ENCODE measurements at places on chromosomes 5 and 9.
A peak's percentile ranks its signal among the peaks of the same experiment; 100 is the strongest.

GRCh38 chr9:123217128-123217654, 51.2 kb downstream of the STRBP start:
- DNase-seq = no peak

- DNase-seq = no peak
These were observed 104.4 kb downstream of the DENND1A start for GRCh38 chr9:123825342-123826060.

DNA sequence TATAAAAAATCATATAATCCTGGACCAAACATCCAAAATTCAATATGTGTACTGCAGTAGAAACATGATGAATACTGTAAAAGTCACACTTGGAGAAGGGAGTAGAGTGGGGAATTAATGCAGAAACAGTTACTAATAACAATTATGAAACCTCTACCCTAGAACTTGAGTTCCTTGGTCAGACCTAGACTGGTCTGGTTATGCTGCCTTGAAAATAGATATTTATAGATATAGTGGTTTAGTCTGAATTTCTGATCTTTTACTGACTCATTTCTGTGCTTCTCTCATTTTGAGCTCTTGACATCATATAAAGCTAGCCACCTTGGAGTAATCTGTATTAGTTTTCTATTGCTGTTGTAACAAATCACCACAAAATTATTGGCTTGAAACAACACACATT, 808.7 kb upstream of the CDH10 start:
- no peak for DNase-seq

GRCh38 chr9:37905776-37906175, 1.8 kb upstream of the SLC25A51 start:
- no peak for DNase-seq

DNA sequence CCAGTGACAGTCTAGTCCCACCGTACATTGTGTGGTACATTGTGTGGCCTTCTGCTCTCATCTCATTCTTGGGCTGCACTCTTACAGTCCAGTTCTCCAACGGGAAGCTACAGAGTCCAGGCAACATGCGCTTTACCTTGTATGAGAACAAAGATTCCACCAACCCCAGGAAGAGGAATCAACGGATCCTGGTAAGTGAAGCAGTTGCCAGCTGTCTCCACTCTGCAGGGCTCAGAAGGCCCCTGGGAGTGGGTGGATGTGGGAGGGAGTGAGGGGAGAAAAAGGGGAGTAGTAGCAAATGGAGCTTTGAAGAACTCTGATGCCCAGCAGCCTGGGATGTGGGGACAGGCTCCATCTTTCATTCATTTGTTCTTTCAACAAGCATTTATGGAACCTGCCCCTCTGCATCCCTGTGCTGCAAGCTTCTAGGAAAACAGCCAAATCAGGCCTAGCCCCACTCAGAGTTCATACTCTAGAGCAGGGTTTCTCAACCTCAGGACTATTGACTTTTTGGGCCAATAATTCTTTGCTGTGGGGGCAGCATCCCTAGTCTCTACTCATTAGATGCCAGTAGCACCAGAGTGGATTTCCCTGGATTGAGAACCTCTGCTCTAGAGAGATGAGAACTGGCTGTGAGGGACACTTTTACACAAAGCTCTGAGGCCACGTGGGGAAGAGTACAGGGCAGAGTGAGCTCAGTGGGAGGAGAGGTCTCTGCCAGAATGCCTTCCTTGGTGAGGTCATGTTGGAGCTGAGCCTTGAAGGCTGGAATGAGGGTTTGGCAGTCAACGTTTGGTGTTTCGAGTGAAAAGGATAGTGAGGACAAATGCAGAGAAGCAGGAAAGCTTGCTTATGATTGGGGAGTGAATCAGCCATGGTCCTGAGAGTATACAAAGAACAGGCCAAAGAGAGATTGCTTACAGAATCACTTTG, 1.1 kb downstream of the POLR1E start:
- no peak for DNase-seq

- DNase-seq = no peak
These were observed 127.4 kb downstream of the PALM2AKAP2 start for GRCh38 chr9:109907400-109907799.

GRCh38 chr5:168793841-168794837, 215.0 kb upstream of the PANK3 start:
- no peak for DNase-seq

- peak; percentile 26 for DNase-seq
These were observed at the start of the genes PRELID1 and RAB24 for GRCh38 chr5:177303121-177303924. PRELID1 (plus strand) TSS chr5:177303799; CDS start chr5:177303986, 187 bp downstream. RAB24 (minus strand) TSS chr5:177303719; CDS start chr5:177303288, 431 bp downstream.

DNA sequence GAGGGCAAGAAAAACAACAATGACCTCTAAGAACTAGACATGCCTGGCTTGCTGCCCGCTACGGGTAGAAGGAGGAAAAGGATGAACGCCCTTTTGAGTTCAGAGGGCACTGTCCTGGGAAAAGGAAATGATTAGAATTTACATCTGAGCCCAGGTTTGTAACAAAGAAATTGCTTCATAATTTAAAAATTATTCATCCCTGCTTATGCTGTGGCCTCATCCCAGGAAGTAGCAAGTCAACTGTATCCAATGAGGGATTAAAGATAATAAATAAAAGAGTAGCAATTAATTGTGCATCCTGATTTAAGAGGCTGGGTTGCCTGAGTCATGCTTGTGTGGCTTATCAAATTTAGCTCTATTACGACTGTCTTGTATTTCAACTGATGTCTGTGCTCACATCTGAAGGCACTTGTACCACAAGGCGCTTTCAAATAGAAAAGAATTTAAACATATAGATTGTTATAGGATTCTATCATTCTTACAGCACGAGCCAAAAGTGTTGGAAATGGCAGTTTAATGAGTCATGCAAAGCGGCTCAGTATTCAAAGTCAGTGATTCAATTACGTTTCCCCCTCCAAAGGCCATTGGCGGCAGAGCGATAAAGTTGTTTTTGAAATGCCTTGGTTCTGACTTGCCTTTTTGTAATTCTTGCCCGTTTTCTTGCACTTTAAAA, 40.0 kb upstream of the DMRT1 start:
- no peak for DNase-seq

GRCh38 chr5:162496100-162496808, 428.7 kb downstream of the GABRG2 start:
- no peak for DNase-seq

DNA sequence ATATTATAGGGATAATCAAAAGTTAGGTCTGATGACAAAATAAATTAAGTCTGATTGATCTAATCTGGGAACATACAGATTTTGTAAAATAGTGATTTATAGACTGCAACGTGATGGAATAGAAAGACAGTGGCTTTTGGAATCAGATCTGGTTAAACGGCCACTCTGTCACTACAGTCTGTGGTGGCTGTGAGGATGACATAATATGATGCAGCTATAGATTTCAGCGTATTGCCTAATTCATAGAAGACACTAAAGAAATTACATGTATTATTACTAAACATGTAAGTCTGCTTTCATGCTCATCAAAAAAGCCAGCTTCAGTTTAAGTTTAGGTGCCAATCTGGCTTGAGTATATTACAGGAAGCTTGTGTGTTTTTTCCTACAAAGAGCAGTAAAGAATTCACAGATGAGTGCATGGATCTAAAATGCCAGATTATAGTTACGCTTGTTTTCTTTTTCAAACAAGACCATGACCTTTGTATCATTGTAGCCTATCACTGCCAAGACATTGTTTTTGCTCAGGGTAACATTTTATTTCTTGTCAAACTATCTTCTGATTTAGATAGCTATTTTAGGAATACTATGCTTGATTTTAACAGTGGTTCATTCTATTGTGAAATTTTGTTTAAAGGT, 25.7 kb downstream of the CPEB4 start:
- DNase-seq = no peak

- no peak for DNase-seq
These were observed 87.9 kb upstream of the FSD1L start for GRCh38 chr9:105359892-105360291.

DNA sequence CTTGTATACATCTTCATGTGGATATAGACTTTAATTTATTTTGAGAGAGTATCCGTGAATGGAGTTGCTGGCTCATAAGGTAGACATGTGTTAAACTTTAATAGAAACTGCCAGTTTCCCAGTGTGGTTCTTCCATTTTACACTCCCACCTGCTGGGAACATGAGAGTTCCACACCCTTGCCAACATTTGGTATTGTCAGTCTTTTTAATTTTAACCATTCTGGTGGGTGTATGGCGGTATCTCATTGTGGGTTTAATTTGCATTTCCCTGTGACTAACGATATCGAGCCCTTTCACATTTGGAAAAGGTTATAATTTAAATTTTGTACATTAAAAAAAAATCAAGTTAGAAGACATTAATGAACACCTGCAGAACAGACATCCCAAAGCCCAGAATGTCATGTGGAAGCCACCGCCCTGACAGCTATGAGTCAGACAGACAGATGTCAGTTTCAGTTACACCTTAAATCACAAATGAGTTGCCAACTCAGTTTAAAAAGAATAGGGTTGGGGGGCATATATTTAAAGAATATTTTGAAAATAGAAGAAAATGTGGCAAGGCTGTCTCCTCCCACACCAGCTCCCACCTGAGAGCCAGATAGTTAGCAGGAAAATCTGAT, 36.9 kb downstream of the ANKRD33B start:
- DNase-seq = no peak

GRCh38 chr5:108579236-108579635, 168.5 kb upstream of the FER start:
- DNase-seq = no peak

- no peak for DNase-seq
These were observed 391.5 kb upstream of the SMC2 start for GRCh38 chr9:103702572-103702971.

- DNase-seq = no peak
These were observed 5.3 kb upstream of the SUSD1 start for GRCh38 chr9:112180387-112180881.

DNA sequence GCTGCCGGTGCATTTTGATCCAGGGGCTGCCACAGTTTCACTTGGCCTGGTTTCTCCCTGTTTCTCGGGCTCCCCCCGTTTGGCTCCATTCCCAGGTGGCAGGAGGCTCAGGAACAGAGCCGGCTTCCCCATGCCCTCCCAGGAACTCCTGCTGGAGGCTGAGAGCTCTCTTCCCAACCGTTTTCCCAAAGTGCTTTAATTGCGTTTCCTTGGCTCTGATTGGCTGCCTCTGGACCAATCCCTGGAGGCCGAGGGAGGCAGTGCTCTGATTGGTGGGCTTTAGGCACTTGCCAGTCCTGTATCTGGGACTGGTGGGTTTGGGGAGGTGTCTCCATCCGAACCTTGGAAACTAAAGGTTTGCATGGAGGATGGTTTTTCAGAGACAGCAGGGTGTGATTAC, 4.9 kb downstream of the TSPAN17 start:
- peak; percentile 82 for DNase-seq

- DNase-seq = no peak
These were observed 11.5 kb upstream of the FAF2 start for GRCh38 chr5:176436656-176437055.

- no peak for DNase-seq
These were observed 306.6 kb downstream of the MLLT3 start for GRCh38 chr9:20315677-20316076.

- DNase-seq = no peak
These were observed 22.9 kb downstream of the C5orf15 start for GRCh38 chr5:133945568-133945967.

DNA sequence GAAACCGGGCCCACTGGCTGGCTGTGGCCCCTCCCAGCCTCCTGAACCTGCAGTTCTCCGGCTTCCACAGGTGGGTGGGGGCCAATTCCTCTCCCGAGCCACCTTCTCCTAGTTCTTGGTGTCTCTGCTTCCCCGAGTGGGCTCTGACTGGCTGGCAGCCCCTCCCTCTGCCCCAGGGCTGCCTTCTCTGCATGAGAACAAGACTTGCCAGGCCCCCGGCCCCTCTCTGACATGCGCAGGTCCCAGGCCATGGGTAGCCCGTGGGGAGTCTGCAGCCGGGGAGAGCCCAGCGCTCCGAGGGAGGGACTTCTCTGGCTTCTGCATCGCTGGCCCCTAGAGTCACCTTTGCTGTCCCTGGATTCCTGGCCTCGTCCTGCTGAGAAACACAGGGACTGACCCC, 421.7 kb downstream of the IRX2 start:
- DNase-seq = no peak

DNA sequence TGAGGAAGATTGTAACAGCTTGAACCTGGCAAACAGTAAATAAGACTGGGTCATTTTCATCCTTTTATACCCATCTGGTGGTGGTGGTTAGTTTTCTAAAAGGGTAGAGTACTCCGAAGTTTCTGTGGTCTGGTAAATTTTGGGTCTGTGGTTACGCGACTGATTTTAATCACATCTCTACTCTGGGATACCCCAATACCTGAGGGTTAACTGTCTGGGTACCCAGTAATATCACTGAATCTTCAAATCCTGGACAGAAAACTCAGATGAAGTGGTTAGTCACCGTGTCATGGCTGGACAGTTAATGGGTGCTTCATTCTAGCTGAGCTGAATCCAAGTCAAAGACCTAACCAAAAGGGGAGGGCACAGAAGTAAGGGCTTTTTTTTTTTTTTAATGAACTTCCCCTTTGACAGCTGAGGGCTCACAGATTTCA, 474.2 kb downstream of the GADD45G start:
- no peak for DNase-seq

GRCh38 chr9:88905506-88905905, 85.8 kb upstream of the S1PR3 start:
- DNase-seq = no peak

DNA sequence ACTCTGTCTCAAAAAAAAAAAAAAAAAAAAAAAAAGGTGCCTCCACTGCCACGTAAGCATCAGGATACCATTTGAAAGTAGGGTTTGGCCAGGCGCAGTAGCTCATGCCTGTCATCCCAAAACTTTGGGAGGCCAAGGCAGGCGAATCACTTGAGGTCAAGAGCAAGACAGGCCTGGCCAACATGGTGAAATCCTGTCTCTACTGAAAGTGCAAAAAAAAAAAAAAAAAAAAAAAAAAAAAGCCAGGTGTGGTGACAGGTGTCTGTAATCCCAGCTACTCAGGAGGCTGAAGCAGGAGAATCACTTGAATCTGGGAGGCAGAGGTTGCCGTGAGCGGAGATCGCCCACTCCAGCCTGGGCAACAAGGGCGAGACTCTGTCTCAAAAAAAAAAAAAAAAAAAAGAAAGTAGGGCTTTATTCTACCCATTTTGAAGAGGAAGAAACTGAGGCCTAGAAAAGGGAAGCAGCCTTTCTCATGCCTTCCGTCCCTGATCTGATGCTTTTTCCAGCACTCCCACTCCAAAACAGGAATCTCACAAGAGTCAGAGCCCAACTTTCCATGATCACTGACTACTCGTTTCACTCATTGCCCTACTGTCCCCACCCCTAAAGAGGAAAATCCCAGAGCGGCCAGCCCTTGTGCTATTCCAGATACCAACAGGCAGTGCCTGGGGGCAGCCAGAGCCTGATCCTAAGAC, 16.3 kb upstream of the CCIN start:
- no peak for DNase-seq

DNA sequence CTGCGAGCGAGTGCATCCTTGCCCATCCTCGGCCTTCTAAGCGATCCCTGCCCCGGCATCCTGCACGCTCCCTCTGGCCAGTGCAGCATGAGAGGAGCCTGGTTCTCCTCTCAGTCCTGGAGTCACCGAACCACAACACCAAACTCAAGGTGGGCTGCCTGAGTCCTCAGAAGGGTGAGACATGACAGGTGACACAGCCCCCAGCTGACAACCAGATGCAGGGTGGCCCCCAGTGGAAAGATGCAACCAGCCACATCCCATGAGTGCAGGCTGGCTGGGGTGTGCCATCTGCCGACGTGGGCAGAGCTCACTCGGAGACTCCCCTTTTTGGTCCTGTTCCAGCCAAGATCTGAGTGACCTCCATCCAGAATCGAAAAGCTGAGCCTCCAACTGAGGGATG, 58.4 kb downstream of the COL23A1 start:
- DNase-seq = no peak

GRCh38 chr5:35089334-35090314, 41.9 kb upstream of the AGXT2 start:
- peak; percentile 56 for DNase-seq

- no peak for DNase-seq
These were observed 186.6 kb downstream of the ATP10B start for GRCh38 chr5:160665460-160665859.

GRCh38 chr5:55096182-55096581, 6.3 kb upstream of the GZMA start:
- DNase-seq = no peak
